ENCODE measurements at places on chromosomes 1 and 21.

GRCh38 chr1:20847611-20848080, 60.5 kb upstream of the HP1BP3 start:
- no peak for DNase-seq

- no peak for DNase-seq
Observed at GRCh38 chr21:44919111-44919912, 1.4 kb downstream of the ITGB2 start.

- DNase-seq, result no peak
Observed at GRCh38 chr1:161179698-161180097, 2.4 kb upstream of the B4GALT3 start.

DNA sequence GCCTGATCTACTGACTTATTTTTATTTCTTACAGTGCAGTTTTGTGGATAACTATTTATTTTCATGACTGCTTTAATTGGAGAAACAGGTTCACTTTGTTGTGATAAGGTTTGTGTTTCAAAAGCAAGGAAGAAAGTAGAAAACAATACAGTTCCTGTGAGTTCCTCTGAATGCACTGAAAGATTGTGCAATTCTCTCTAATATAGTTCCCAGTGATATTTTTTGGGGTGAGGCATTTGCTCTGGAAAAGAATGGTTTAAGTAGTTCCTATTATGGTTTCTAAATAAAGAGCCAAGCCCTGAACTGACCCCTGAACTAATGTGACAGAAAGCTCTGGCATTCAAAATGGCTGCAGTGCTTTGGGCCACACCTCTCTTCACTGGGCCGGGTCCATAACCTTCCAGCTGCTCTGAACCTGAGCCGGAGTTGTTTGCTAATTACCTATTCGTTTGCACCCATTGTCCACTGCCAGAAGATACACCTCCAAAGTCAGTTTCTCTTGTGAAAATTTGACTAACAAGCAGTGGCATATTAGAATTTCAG, 56.6 kb upstream of the VTCN1 start:
- DNase-seq, result no peak

- DNase-seq, result no peak
Observed at GRCh38 chr1:2268285-2269056, 40.4 kb downstream of the SKI start.

DNA sequence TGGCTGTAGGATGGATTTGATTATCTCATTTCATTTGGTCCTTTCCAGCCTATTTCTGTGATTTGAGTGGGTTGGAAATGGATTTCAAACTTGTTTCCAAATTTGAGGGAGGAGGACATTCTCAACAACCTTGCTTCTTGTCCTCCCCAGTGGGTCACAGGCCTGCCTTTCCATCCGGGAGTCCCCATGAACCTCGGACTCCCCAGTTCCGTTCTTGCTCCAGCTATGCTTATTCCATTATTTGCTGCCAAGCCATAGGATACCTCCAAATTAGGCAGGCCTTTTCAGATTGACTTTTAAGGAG, 97.8 kb downstream of the DUSP10 start:
- DNase-seq, result no peak

- no peak for DNase-seq
Observed at GRCh38 chr1:92538413-92539061, 51.8 kb upstream of the GFI1 start.

GRCh38 chr1:88877382-88877825, 14.0 kb downstream of the GTF2B start:
- no peak for DNase-seq

GRCh38 chr1:119953266-119953998, 57.1 kb upstream of the ADAM30 start:
- no peak for DNase-seq

DNA sequence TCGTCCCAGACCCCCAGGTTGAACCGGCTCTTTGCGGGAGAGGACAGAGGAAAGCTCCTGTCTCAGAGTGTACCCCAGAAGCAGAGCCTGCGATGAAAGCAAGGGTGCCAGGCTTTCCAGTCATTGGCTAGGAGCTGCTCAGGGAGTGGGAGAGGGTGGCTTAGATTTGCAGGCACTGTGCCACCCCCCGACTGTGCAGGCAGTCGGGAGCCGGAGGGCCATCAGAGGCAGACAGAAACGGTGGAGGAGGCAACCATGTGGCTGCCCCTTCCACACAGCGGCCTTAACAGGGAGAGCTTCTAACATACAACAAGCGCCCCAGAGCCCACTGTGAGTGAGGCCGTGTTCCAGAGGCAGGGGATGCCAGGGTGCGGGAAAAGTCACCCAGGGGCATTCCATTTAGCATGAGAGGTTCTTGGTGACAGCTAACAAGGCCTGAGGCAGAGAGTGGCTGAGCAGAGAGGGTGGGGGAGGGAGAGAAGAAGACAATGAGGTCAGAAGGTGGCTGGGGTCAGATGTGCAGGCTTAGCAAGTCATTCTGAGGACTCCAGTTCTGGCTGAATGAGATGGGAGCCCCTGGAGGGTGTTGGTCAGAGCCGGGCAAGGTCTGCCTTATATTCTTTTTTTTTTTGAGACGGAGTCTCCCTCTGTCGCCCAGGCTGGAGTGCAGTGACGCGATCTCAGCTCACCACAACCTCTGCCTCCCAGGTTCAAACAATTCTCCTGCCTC, 9.5 kb upstream of the C1orf167 start:
- DNase-seq, result no peak

DNA sequence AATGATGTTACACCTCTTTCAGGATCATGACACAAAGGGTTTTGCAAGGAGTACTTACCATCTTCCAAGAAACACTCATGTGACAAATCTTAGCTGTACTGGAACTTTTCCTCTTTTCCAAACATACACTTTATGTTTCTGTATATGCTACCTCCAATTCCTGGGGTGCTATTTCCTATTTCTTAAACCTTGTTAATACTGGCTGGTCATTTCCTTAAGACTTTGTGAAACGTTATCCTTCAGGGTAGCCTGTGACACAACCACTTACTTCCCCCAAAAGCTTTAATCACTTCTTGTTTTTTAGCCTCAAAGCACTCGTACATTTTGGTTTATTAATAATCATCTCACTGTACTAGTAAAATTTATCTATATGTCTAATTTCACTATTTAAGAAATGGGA, 39.4 kb downstream of the OR10Z1 start:
- no peak for DNase-seq

DNA sequence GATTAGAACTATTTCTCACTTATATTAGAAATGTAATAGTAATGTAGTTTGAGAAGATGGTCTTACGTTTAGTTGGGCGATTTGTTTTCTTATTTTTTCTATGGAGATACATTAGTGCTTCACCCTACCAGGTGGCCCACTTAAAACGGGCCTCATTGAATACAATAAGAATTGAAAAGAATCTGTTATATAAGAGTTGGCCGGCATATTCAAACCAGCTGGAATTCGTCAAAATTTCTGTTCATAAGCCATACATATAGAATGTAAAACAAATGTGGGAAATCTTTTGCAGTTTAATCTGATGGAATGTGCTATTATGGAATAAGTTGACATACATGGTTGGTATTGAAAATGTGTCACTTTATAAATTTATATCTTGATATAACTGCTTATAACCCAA, 96.4 kb upstream of the C1orf105 start:
- DNase-seq, result no peak

Measured in amygdala (tissue), 56 donors.